ENCODE measurements at places on chromosomes 3 and 15. TPM values are rescaled to one million over a fixed set of nuclear protein-coding genes. Genes with fewer than 3 reads are reported as not detected.

MITF gene
- 71.0 TPM for total RNA-seq

ADAMTS9 gene
- 19.9 TPM for total RNA-seq

CNTN3 gene
- 3.4 TPM for total RNA-seq

CTXN2 gene
- total RNA-seq = not detected

ATP2B2 gene
- total RNA-seq = 0.14 TPM

CCR5 gene
- total RNA-seq = 0.49 TPM

EPB42 gene
- total RNA-seq = 0.57 TPM

SPESP1 gene
- total RNA-seq = 4.0 TPM

SIDT1 gene
- total RNA-seq = 0.62 TPM

COL6A5 gene
- not detected for total RNA-seq

LMAN1L gene
- 21.9 TPM for total RNA-seq

HES1 gene
- total RNA-seq = 11.4 TPM

CASR gene
- total RNA-seq = not detected

GRCh38 chr3:133461291-133461690, 61.4 kb downstream of the BFSP2 start:
- DNase-seq = no peak

- no peak for DNase-seq
These were observed 386.3 kb downstream of the ZIC1 start for GRCh38 chr3:147795418-147795817.

- no peak for DNase-seq
These were observed 103.1 kb downstream of the TMEM266 start for GRCh38 chr15:76162784-76163456.

DNA sequence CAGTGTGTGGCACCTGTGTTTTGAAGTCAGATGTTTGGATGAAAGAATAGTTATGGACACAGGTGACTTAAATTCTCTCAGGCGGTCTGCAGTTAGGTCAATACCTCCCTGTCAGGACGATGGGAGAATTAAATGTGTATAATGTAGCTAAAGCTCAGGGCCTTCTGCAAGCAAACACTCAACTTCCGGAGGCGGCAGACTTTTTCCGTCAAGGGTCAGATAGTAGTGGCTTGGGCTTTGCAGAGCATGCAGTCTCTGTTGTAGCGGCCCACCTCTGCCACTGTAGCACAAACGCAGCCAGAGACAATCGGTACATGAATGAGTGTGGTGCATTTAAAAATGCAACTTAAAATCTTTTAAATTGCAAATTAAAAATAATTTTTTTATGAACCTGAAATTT, 47.4 kb downstream of the CMTM8 start:
- no peak for DNase-seq

- no peak for DNase-seq
These were observed 3.1 kb downstream of the WDR93 start for GRCh38 chr15:89693696-89694095.

GRCh38 chr15:68642491-68642845, 63.7 kb downstream of the CORO2B start:
- DNase-seq = no peak

- no peak for DNase-seq
These were observed 20.5 kb downstream of the ZNF609 start for GRCh38 chr15:64480891-64481290.

- DNase-seq = no peak
These were observed 818.2 kb upstream of the CADM2 start for GRCh38 chr3:84140631-84141030.

DNA sequence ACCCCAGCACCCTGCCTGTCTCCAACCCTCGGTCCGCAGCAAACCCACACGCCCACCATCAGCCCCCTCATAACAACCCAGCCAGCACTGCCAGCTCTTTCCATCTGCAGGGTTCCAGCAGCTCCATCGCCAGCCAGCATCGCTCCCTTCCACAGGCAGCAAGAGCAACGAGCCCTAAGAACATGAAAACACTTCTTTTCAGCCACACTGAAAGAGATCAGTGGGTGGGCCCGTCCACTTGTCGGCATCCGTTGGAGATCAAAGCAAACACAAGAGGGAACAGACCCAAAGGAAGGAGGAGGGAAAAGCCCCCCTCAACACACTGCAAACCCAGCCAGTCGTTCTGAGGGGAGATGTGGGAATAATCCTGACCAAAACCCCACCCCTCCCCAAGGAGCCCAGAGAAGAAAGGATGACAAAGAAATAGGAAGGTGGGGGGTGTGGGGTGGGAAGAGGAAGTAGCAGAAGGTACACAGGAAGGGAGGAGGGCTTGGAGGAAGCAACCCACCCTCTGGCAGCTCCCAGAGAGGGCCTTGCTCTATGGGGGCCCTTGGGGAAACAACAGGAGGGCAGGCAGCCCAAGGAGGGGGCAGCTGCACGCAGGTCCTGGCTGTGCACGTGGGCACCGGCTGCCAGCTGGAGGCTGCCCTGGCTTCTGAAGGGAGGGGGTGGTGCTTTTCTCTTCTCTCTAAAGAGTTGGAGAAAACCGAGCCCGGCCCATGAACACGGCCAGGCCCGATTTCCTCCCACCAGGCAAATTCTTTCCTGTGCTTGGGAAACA, 473.6 kb upstream of the PROK2 start:
- DNase-seq = no peak

- no peak for DNase-seq
These were observed 239.9 kb upstream of the NAALADL2 start for GRCh38 chr3:174619239-174619638.

DNA sequence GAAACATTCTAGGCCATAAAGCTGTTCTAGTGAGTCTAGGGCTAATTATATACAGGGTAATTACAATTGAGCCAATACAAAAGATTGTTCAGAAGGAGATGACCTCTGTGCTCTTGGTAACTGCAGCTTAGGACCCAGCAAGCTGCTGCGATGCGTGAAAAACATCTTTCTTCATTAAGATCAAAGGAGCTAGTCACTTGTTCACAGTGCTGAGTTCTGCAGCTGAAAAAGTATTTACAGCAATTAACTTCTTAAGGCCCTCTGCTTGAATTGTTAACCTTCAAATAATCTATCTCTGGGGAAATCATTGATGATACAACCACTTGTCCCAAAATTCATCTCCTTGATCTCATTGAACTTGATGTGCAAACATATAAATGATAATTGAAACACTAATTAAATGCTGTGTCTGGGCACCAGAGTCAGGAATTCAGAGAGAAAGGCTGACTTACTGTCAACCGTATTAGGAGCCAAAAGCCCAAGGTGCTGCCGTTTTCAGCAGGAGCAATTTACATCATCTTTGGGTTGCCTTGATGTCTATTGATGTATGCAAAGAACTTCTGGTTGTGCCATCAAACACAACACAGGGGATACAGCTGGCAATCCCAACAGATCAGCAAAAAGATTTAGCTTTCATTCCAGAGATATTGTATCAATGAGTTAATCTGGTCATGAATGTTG, 213.0 kb downstream of the NECTIN3 start:
- DNase-seq = no peak

GRCh38 chr15:100980410-100981046, 61.4 kb downstream of the LRRK1 start:
- no peak for DNase-seq

- no peak for DNase-seq
These were observed 56.2 kb upstream of the IGF1R start for GRCh38 chr15:98592136-98592535.

GRCh38 chr3:356952-357351, 160.4 kb downstream of the CHL1 start:
- DNase-seq = no peak

DNA sequence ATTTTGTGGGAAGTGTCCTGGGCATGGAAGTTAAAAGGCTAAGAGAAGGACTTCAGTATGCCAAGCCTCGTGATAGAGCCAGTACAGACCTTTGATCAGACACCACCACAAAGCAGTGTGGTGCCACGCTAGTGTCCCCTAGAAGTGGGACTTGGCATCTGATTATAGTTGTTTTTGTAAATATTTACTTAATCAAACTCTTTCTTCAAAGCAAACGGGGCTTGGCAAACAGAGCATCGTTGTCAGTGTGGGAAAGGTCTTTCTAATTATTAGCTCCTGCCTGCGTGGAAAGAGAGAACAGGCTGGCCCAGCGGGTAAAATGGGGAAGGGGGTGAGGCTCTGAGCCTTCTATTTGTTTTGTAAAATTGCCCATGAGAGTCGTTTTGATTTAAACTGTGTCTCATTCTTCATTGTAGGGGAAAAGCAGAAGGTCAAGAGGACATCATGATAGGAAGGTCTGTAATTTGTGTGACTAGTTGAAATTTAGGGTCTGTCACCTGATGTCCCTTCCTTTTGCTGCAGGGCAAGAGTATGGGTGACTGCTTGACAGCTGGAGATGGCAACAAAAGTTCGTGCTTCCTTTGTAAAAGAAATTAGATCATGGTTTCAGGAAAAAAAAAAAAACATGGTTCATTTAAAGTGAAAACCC, 105.0 kb downstream of the IQCH start:
- no peak for DNase-seq

DNA sequence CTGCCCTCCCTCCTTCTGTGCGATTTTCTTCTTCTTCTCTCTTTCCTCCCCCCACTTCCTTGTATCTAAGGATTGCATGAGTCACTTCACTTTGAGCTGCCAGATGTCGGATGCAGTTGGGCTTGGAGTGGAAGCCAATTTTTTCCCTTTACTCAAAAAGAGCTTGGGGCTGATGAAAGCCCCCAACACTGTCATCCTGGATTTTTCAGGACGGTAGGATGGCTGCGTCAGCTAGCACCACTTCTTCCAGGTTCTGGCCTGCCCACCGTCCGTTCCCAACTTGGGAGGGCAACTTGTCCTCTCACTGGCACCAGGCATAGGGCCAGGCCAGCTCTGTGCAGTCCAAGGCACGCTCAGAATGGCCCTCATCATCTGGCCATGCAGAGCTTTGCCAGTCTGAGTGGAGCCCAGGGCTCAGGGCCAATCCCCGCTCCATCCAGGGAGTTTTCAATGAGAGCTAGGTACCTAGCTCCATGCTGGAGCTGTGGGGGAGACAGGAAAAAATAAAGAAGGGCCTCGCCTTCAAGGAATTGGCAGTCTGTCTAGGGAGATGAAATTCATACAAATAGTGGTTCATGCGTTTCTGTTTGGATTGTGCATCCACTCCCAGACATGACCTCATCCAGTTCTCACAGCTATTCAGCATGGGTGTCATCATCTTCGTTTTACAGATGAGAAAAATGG, 47.7 kb upstream of the INSYN1 start:
- peak; percentile 86 for DNase-seq

GRCh38 chr3:123373474-123373987, 75.4 kb downstream of the ADCY5 start:
- no peak for DNase-seq

DNA sequence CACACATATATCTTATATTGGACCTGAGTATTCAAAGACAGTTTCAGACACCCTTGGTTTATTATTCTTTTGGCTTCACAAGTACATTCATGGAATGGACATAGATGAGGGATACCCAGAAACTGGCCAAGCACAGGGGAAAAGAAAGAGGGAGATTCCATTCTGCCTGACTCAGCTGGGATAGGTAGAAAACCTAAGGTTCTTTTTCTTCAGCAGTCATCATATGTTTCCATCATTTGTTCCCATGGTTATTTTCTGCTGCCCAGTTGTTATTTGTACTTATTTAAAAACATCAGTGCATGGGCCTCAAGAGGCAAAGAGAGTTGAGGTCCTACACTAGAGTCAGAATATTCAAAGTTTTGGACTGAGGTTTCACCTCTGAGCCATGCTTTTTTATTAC, 91.8 kb downstream of the FILIP1L start:
- no peak for DNase-seq

DNA sequence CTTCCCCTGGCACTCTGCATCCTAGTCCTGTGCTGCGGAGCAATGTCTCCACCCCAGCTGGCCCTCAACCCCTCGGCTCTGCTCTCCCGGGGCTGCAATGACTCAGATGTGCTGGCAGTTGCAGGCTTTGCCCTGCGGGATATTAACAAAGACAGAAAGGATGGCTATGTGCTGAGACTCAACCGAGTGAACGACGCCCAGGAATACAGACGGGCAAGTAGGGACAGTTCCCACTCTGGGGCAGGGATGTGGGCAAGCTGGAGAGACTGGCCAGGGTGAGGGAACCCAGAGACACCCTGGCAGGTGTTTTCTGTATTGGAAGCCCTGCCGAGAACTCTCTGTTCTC, 247 bp downstream of the FETUB start:
- DNase-seq = no peak

DNA sequence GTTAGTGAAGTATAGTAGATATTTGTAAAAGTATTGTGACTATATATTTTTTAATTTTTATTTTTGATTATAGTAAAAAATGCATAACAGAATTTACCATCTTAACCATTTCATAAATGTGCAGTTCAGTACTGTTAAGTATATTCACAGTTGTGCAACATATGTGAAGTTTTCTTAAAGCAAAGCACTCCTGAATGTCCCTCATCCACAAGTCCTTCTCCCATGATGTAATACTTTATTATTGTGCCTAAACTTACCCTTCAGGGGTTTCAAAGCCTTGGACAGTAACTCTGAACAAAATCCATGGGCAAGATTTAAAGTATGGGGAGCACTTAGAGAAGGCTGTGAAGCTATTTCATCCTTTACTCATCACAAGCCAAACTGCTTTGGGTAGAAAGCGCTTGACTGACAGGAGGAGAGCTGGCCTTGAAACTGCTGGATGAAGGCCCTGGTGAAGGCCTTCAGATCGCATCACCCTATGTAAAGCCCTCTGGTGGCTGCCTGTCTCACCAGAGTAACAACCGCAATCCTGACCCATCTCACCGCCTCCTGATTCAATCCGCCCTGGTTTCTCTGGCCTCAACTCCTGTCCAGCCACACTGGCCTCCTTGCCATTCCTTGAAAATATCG, 28.0 kb downstream of the LSM3 start:
- no peak for DNase-seq

- no peak for DNase-seq
These were observed 20.7 kb downstream of the POPDC2 start for GRCh38 chr3:119639494-119640350.

DNA sequence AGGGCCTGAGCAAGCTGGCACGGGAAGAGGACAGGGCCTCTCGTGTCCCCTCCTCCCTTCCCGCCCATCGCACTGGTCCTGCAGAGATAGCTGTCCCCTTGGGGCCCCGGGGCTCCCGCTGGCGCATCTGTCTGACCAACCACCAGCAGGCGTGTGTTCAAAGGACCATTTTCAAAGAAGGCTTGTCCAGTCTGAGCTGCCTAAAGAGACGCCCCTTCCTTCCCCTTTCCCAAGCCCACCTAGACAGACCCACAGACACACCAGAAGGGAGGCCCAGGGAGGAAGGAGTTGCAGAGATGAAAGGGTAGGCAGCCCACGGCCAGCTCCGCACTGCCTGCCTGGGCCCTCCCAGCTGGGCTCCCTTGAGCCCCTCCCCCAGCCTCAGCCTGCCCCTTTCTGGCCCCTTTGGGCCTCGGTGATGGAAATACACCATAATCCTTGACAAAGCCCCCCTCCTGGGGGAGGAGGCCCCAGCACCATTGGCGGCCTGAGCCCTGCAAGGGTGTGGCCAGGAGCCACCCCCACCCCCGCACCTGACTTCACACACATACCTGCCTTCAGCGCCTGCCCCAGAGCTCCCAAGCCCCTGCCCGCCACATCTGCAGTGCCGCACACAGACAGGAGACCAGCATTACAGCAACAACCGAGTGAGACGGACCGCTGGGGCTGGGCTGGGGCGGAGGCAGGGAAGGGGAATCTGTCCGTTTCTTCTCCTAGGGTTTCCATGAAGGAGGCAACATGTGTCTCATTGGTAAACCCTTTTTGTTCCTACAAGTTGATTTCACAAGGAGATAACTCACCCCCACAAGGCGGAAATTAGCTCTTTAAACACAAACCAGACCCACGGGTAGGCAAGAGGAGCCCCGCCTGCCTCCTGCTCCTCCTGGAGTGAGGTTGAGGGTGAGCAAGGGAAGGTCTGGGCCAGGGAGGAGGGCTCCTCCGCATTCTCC, at the start of gene STRA6:
Gene STRA6 (minus strand): TSS at position 336 of the 950 bp plus-strand sequence. CDS start 520 bp downstream, outside the sequence.
- DNase-seq = no peak

GRCh38 chr3:170852324-170852723, 17.7 kb downstream of the RPL22L1 start:
- DNase-seq = no peak
